ENCODE measurements at places on chromosomes 7 and 10. TPM values are rescaled to one million over a fixed set of nuclear protein-coding genes. Genes with fewer than 3 reads are reported as not detected.

The LRRC72 gene
- total RNA-seq = not detected

The NPC1L1 gene
- total RNA-seq = not detected

The PTF1A gene
- total RNA-seq = not detected

The FBXO24 gene
- total RNA-seq = 0.82 TPM

The RPEL1 gene
- not detected for total RNA-seq

The AKR1C4 gene
- not detected for total RNA-seq

The MRPL43 gene
- total RNA-seq = 54.0 TPM

The OR2A42 gene
- total RNA-seq = 0.12 TPM

The DNA2 gene
- 2.9 TPM for total RNA-seq

The CRHR2 gene
- not detected for total RNA-seq

The MEIG1 gene
- not detected for total RNA-seq

The CPN1 gene
- not detected for total RNA-seq

The INMT gene
- total RNA-seq = 70.1 TPM

The DUS4L gene
- 4.9 TPM for total RNA-seq

The OR13A1 gene
- not detected for total RNA-seq

The ZDHHC4 gene
- total RNA-seq = 60.5 TPM

The VPS41 gene
- 84.0 TPM for total RNA-seq

The WASL gene
- 35.5 TPM for total RNA-seq

The ADAMTS14 gene
- 8.7 TPM for total RNA-seq

The IFIT2 gene
- 3.3 TPM for total RNA-seq

The PURB gene
- total RNA-seq = 21.9 TPM

The CDK14 gene
- 61.4 TPM for total RNA-seq

The DPYSL4 gene
- 19.9 TPM for total RNA-seq

The TRPV5 gene
- total RNA-seq = not detected

The GBX1 gene
- total RNA-seq = not detected

The CUL1 gene
- 39.7 TPM for total RNA-seq

The GIMAP6 gene
- not detected for total RNA-seq

The TMEM130 gene
- total RNA-seq = 19.3 TPM

The OR2A12 gene
- not detected for total RNA-seq

The TSPAN33 gene
- 5.7 TPM for total RNA-seq

The CYP3A4 gene
- total RNA-seq = not detected

The TRRAP gene
- total RNA-seq = 32.0 TPM

The CDHR3 gene
- total RNA-seq = 1.9 TPM

The LIPF gene
- total RNA-seq = not detected

The IL6 gene
- 0.45 TPM for total RNA-seq

The HGF gene
- total RNA-seq = 3.4 TPM

The NPTX2 gene
- 1.4 TPM for total RNA-seq

The MSMB gene
- total RNA-seq = not detected

The GPRIN2 gene
- 5.7 TPM for total RNA-seq

The SEMA3C gene
- total RNA-seq = 77.4 TPM

The PNLIPRP2 gene
- total RNA-seq = not detected

The VGF gene
- total RNA-seq = not detected

The GPR15LG gene
- total RNA-seq = not detected

Data from chondrocyte (in vitro differentiated cells).